Anterior cingulate cortex (tissue), 58 donors: ENCODE measurements at places on chromosomes 4 and X.

- DNase-seq: no peak
These were observed 32.3 kb downstream of the STPG2 start for GRCh38 chr4:98110929-98111328.

GRCh38 chr4:141133999-141134995 lies 1.0 kb upstream of the RNF150 start:
- no peak for DNase-seq

DNA sequence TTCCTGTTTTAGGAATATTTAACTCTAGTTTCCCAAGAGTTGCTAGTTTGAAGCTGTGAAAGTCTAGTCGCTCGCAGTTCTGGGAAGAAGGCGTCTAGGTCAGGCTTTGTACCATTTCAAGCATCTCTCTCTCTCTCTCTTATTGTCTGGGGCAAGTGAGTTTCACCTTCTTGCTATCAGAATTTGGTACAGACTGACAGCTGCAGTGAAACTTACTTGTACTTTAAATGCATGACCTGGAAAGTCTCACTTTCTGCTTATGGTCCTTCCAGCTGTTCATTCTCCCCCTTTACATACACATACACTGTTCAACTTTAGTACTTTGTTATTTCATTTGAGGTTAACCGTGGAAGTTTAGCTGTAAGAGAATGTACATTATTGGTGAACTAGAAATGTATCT lies 4.4 kb downstream of the FRMPD4 start:
- no peak for DNase-seq

- no peak for DNase-seq
These were observed 609.2 kb downstream of the SPOCK3 start for GRCh38 chr4:166625018-166625637.

- DNase-seq: no peak
These were observed 34.5 kb downstream of the GALNTL6 start for GRCh38 chr4:171847751-171848150.

- no peak for DNase-seq
These were observed 83.8 kb upstream of the STOX2 start for GRCh38 chr4:183821076-183821853.

- DNase-seq: no peak
These were observed 223.5 kb downstream of the AFAP1 start for GRCh38 chr4:7716010-7716721.

DNA sequence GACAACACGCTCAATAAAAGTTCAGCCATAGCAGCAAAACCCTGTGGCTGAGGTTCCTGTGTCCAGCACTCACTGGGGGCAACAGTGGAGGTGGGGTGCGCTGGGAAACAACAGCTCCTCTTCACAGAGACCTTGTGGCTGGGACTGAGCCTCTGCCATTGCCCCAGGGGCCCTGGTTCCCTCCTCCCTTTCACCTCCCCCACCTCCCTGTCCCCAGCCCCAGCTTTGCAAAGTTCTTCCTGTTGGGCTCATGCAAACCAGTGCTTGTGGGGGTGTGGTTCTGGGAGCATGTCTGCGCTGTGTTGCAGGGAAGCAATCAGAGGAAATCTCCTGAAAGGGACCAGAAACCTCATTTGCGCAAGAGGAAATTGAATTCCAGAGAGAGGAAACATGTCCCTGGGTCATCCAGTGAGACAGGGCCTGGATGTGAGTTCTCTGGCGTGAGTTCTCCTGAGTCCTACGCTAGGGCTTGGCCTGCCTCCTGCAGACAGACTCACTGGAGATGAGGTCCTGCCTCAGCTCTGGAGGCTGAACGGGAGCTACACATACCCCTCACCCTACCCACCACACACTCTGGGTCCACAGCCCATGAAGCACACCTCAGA lies 7.4 kb downstream of the FATE1 start:
- no peak for DNase-seq

DNA sequence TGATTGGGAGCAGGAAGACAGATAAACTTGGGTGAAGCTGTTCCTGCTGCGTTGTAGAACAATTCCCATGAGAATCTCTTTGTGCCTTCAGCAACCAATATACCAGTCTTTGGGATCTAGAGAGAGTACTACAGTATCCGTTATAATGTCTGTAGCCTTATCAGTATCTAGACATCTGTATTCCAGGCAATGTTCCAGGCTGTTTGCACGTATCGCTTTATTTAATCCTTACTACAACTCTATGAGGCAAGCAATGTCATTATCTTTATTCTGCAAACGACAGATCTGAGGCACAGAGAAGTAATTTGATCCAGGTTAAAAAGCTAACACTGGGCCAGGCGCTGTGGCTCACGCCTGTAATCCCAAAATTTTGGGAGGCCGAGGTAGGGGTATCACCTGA lies 251.6 kb downstream of the ARHGAP24 start:
- no peak for DNase-seq

DNA sequence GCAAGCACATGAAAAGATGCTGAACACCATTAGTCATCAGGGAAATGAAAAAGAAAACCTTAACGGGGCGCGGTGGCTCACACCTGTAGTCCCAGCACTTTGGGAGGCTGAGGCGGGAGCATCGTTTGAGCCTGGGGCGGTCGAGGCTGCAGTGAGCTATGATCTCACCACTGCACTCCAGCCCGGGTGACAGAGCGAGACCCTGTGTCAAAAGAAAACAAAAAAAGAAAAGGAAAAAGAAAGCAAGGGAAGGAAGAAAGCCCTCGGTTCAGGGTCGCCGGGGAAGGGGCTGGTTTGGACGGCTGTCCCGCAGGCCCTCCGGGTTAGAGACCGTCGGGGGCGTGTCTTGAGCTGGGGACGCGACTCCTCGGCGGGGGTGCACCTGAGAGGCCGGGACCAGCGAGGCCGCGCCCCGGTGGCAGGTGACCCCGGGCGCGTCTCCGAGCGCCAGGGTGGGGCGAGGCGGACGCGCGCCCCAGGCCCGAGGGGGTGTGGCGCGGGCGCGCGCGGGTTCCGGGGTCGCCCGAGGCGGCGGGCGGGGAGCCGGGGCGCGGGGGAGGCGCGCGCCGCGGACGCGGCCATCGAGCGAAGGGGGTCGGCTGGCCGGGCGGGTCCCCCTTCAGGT lies 478 bp upstream of the PLXNA3 start:
- no peak for DNase-seq

DNA sequence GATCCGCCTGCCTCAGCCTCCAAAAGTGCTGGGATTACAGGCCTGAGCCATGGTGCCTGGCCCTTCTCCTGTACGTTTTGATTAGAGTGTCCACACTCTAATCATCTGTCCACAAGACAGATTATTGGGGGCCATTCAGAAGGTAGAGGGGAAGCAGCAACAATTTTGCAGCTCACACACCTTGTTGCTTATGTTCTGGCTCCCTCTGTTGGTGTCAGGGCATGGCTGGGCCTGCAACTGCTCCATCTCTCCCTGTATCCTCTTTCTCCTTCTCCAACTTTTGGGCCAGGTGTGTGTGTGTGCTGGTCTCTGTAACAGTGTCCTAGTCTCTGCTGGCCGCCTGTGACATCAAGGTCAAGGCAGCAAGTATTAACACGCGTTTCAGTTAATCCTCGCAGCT lies 125.5 kb upstream of the MBNL3 start:
- DNase-seq: no peak

- no peak for DNase-seq
These were observed 127.1 kb downstream of the FBXO8 start for GRCh38 chr4:174156239-174156826.

- DNase-seq: no peak
These were observed 100.8 kb upstream of the EOLA2 start for GRCh38 chrX:150038986-150039599.

- DNase-seq: no peak
These were observed 163.4 kb downstream of the AREG start for GRCh38 chr4:74608151-74608949.

- DNase-seq: no peak
These were observed 196.5 kb upstream of the FTHL17 start for GRCh38 chrX:31268359-31268758.

GRCh38 chrX:8663325-8663724 lies 68.6 kb downstream of the ANOS1 start:
- DNase-seq: no peak

DNA sequence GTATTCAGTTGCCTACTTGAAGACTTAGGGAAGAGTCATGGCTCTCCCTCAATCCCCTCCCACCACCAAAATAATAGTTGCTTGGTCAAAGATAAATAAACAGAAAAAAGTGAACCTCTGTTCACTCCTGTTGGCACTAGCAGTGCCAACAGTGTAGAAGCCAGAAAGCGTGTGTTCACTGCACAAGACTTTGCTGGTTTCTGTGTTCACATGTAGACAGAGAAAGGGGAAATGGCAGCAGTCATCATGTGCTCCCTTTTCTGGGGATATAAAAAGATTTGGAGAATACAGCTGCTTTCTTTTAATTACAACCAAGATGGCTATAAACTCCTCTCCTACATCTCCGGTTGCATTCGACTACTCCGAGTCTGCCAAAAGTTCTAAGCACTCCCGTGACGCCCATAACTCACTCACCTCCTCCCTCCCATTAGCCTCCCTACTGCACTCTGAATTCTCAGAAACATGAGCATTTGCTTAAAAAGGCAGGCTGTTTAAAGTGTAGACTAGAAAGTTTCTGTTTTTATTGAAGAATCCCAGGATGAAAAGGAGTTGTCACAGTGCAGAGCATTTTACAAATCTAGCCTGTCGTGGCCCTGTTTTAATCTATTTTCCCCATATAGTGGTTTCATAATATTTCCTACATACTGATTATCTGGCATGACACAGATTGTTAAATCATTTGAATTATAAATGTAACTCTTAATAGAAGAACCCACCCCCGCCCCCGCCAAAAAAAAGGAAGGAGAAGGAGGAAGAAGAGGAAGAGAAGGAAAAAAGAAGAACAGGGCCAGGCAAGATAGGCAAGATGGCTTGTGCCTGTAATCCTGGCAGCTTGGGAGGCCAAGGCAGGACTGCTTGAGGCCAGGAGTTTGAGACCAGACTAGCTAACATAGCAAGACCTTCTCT lies 16.7 kb downstream of the LGI2 start:
- no peak for DNase-seq

- DNase-seq: no peak
These were observed 157.7 kb downstream of the CEP135 start for GRCh38 chr4:56106180-56107147.

GRCh38 chr4:37890801-37891259 lies at the start of gene TBC1D1:
TBC1D1 (plus strand) TSS chr4:37891084; CDS start chr4:37902096, 11,012 bp downstream.
- peak; percentile 17 for DNase-seq

DNA sequence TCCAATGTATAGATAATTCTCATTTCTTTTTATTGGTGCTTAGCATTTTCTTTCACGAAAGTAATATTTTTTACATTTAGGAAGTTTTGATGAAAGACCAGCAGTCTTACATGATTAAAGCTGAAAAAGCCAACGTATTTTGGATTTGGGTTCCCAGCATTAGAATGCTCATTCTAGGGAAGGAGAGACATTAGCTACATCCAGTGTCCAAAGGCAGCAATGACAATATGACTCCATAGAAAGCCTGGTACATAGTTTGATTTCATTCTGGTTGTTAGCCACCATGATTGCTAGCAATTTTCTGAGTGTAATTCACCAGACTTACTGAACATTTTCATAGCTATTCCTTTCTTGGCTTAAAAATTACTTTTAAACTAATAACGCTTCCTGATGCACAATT lies 1397.5 kb downstream of the PCDH7 start:
- DNase-seq: no peak

DNA sequence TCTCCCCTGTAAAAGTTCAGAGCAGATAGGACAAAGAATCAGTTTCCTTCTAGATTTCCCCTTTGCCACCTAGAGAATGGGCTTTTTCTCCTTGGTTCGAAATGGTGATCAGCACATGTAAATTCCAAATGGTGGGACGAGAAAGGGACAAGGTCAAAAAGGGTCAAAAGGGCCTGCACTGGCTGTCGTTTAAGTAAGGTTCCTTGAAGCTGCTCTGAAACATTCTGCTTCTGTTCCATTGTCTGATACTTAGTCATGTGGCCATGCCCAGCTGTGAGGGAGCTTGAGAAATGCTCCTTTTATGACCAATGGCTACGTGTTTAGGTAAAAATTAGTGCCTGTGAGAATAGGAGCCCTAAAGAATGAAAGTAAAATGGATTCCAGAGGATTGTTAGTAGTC lies 165.9 kb upstream of the CENPE start:
- DNase-seq: no peak

- DNase-seq: no peak
These were observed 241.2 kb downstream of the ANK2 start for GRCh38 chr4:113290666-113291065.

DNA sequence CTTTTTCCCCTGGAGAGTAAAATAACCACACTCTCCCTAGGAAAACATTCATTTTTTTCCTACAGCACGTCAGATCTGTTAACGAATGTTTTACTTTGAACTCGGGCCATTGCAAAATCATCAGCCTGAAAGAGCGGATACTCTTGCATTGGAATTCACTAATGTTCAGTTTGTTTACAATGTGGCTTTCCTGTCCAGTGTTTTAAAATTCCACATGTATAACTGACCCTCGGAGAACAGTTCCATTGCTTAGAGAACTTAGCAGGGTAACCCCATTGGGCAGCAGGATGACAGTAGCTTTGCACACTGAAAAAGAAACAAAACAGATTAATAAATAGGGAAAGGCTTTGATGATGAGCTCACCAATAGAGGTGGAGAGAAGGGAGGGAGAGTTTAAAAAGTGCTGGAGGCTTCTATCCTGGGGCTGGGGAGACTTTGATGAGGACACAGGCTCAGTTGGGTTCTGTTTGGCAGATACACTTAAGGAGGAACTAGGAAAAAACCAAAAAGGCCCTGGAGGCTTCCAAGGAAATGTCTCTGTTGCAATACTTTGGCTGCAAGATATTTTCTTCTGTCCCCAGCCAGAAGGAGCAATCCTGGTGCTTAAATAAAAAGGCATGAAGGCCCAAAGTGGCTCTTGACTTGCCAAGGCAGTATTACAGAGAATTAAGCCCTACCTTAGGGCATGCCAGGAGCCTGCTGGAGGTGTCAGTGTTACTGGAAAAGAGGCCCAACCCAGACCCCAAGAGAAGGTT lies 143.1 kb downstream of the ARSF start:
- DNase-seq: no peak

- DNase-seq: no peak
These were observed 271.6 kb downstream of the TLL1 start for GRCh38 chr4:166144607-166145006.

DNA sequence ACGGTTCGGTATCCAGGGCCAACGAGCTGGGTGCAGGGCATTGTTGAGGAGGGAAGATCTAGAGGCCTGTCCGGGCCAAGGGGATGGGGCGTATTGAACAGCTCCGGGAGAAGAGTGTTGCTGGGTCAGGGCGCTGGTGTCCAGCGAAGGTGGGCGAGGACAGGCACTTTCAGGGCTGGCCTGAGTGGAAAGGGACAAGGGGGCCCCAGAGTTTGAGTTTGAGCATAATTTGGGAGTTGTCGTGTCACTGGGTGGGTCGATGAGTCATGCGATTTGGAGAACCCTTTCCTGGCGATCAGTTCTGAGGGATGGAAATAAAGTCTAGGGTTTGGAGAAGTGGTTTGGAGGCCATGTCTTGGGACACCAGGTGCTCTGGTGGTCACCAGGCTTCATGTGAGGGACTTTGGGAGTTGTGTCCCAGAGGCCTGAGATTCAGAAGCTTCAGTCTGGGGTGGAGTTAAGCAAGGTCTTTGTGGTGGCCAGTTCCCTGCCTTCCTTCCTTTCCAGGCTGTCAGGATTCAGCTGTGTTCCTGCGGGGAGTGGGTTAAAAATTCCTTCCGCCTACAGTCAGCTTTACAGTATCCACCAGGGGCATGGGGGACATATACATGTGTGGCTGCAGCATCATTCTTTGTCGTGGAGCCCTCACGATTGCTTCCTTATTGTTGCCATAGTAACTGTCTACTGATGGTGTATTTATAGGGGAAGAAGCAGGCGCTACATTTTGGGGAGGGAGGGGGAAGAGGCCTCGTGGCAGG lies 504 bp downstream of the PRRG3 start:
- no peak for DNase-seq
